ENCODE measurements at places on chromosomes 1 and 21.

- DNase-seq, result no peak
Measured at GRCh38 chr21:35945089-35945671, 115.1 kb downstream of the SETD4 start.

GRCh38 chr1:159799446-159799985 is 2.6 kb upstream of the FCRL6 start:
- DNase-seq, result no peak

DNA sequence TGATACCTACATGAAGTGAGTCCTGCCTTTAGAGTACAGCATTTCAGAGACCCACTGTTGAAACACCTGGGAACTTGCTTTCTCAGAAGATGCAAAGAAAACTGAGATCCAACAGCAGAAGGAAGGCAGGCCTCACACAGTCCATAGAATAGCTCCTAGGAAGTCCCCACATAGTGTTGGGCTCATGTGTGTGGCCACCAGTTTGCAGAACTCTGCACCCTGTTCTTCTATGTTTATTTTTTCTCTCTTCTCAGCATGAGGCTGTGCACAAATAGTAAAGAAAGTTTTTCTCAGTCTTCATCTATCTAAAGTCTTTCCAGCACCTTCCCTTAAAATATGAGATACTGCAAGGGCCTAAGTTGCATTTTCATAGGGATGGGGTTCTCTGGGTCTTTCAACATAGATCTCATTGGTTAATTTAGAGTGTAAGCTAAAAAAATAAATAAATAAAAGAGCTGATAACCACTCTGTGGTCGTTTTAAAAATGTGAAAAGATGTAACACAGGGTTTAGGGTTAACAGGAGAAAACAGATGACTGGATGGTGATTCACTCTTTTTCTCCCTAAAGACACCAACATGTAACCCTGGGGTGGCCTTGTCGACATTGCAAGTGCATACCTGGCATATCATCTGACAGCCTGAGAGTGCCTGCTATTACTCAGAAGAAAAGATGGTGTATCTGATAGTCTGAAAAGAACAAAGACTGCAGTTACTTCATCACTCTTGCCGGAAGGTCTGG is 94.6 kb downstream of the ZC3H11B start:
- DNase-seq, result no peak

GRCh38 chr1:108749081-108749480 is 2.6 kb downstream of the STXBP3 start:
- DNase-seq, result no peak

DNA sequence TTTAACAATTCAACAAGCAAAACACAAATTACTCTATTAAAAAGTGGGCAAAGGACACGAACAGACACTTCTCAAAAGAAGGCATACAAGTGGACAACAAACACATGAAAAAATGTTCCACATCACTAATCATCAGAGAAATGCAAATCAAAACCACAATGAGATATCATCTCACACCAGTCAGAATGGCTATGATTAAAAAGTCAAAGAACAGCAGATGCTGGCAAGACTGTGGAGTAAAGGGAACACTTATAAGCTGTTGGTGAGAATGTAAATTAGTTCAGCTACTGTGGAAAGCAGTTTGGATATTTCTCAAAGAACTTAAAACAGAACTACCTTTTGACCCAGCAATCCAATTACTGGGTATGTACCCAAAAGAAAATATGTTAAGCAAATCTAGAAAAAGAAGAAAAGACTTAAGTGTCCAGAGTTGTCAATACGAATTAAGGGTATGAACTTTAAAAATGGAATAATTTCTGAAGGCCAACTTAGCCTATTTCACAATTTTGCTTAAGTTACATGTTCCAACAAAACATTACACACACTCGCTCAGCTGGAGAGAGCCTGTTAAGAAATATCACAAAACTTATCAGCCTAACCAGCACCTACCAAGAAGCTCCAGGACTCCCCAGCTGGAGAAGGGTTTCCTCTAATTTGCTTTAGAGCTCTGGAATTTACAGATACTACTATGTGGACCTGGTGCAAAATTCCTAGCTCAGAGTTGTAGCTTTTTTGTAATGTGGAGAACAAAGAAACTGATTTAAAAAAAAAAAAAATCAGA is 232.1 kb downstream of the DUSP10 start:
- DNase-seq, result no peak

- no peak for DNase-seq
Measured at GRCh38 chr1:226181996-226182714, 4.4 kb downstream of the ACBD3 start.

- DNase-seq, result no peak
Measured at GRCh38 chr1:165306543-165307434, 49.7 kb downstream of the LMX1A start.

DNA sequence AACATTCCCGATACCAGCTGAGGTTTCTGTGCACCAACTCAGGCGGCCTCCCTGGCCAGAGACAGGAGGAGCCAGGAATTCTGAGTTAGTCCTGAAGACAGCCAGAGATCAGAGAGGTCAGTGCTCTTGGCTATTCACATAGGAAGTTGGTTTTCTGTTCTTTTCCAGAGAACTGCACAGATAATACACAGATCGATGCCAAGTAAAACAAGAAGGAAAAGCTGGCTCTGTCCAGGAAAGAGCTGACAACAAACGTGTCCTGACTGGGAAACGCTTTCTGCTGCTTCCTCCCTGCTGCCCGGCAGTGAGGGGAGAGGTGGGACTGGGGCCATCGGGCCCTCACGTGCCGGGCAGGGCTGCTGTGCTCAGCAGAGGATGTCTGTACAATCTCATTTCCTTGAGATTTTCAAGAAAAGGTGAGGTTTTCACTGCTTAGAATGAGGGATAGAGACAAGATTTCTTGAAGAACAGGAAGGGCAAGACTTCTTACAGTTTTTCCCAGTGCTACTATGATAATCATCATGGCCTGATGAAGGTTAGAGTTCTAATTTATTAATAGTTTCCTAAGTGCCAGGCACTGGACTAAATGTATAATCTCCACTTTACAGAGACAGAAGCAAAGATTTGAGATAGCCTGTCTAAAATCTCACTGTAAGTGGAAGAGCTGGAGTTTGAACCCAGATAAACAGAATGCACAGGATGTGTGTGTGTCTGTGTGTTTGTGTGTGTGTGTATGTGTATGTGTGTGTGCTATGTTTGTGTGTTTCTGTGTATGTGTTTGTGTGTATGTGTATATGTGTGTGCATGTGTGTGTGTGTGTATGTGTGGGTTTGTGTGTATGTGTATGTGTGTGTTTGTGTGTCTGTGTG is 211.0 kb upstream of the RAB4A start:
- no peak for DNase-seq

DNA sequence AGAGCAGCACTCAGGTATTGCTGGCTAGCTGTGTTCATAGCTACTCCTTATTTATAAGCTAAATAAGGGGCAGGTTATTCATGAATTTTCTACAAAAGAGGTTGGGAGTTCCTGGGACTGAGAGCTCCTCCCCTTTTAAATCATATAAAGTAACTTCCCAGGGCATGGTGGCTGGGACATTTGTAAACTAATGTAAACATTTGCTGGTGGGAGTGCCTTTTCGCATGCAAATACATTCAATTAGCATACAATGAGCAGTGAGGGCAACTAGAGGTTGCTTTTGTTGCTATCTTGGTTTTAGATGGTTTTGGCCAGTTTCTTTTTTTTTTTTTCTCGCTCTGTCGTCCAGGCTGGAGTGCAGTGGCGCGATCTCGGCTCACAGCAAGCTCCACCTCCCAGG is 43.4 kb downstream of the GNPAT start:
- no peak for DNase-seq

Measured in activated T-helper 1 cell treated with Interleukin-2 at 50 U/mL for 16 hours (primary cell).